ENCODE measurements at places on chromosomes 6 and 20.
A peak's percentile ranks its signal among the peaks of the same experiment; 100 is the strongest.

DNA sequence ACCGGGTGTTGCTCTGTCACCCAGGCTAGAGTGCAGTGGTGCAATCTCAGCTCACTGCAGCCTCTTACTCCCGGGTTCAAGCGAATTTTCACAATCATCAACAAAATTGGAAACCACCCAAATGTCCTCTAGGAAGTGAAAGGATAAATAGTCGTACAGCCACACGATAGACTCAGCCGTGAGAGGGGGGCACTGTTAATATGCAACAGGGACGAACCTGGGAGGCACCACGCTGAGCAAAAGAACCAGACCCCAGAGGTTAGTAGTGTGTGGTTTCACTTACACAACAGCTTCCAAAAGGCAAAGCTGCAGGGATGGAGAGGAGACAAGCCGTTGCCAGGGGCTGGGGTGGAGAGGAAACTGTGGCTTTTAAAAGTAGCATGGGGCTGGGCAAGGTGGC lies 30.1 kb upstream of the NTSR1 start:
- DNase-seq: no peak

- no peak for DNase-seq
These were observed 23.2 kb upstream of the AHI1 start for GRCh38 chr6:135520781-135521180.

DNA sequence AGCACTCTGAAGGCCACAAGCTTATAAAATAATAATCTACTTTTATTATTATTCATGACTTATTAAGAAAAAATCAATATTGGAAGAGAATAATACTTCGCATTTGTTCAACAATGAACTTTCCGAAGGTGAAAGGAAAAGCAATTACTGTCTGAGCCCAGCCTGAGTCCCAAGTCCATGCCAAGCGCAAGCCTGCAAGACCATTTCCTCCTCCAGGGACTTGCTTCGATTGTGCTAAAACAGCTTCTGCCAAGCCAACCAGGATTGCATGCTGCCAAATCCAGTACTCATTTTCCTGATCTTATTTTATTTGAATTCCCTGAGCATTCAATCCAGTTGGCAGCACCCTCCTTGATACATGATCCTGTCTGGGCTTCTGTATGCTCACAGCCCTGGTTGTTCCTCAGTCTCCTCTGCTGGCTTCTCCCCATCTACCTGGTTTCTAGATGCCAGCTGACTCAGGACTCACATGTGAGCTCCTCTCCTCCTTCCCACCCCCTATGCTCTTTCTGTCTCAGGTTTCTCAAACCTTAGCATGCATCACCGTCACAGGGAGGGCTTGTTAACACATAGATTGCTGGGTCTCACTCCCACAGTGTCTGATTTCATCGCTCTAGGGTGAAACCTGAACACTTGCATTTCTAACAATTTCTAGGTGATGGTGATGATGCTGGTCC lies 55.9 kb upstream of the PSMF1 start:
- DNase-seq: no peak

GRCh38 chr6:128364766-128365519 lies 155.5 kb downstream of the PTPRK start:
- DNase-seq: no peak

- peak; percentile 78 for DNase-seq
These were observed 4.6 kb upstream of the RAE1 start for GRCh38 chr20:57346477-57346876.

DNA sequence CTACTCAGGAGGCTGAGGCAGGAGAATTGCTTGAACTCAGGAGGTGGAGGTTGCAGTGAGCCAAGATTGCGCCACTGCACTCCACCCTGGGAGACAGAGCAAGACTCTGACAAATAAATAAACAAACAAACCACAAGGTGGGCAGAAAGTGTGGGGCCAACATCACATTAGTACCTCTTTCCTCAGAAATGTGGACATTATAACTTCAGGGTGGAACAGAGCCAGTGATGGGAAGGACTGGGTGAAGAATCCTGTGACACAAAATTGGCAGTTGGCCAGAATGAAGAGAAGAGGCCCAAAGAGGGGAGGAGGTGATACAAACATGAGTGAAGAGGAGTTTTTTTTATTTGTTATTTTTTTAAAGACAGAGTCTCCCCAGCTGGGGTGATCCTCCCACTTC lies 50.6 kb downstream of the NUP153 start:
- peak; percentile 14 for DNase-seq

GRCh38 chr6:15569035-15569995 lies 93.5 kb downstream of the DTNBP1 start:
- no peak for DNase-seq

DNA sequence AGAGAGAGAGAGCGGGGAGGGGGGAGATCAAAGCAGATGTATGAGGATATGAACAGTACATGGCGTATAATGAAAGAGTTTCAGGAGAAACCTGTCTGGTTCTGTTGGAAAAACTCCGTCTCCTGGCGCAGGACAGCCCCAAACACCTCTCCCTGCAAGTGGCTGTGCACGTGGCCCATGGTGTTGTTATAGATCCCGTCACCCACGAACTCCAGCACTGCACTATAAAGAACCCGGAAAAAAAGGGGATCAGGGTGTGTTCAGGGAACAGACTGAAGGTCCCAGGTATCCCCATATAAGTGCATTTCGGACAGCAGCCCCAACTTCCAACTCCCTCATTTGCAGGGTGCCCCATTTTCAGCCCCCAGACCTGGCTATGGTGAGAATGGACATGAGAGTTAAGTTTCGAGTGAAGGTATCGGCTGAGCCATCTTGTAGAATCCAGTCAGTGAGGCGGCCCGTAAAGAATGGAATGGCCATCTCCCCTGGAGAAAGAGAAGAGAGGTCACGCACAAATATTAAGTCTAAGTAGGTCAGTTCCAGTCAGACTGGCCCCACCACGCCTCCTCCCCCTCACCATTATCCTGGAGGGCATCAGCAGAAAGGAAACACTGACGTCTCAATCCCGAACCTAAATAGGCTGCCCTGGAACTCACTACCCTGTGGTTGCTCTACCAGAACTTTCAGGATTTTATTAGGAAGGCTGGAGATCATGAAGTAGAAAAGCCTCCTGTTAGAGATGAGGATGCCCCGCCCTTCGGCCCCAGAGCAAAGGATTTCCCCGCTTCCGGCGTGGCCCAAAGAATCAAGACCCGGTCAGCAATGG lies 1.3 kb downstream of the TAP1 start:
- no peak for DNase-seq

GRCh38 chr6:20340068-20340848 lies 61.4 kb upstream of the E2F3 start:
- DNase-seq: no peak

DNA sequence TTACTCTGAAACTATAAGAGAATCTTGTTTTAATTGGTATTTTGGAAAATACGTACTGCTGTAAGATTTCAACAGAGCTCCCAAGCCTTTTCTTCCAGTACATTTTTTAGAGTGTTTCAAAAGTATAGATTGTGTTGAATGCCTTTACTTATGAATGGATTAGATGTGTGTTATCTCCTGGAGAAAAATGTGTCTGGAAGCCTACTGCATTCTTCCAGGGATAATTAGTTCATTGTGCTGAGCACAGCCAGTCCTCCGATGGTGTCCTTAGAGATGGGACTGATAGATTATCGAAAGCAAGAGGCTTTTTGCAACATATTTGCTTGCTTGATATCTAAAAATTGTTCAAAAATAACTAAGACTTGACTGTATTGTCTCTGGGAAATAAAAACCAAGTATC lies 114.2 kb downstream of the PLEKHG1 start:
- DNase-seq: no peak

GRCh38 chr6:89471287-89471867 lies 38.4 kb downstream of the ANKRD6 start:
- DNase-seq: no peak

- no peak for DNase-seq
These were observed 33.5 kb downstream of the WDR27 start for GRCh38 chr6:169668203-169668847.

DNA sequence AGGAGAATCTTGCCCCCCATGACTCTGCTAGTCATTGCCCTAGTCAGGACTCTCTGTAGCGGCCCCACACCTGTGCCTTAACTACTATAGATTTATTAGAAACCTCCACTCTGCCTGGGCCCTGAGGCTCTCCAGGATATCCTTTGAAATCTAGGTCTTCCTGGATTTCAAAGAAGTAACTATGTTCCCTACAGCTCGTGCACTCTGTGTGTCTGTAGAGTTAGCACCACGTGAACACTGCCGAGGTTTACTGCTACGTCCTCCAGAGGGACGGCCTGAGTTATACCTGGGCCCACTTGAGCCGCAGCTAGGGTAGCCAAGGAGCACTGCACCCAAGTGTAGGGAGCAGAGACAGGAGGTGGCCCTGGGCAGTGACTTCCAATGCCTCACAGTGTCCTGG lies 19.8 kb downstream of the GLP1R start:
- DNase-seq: no peak

GRCh38 chr20:39886650-39887190 lies 802.3 kb downstream of the MAFB start:
- DNase-seq: no peak

DNA sequence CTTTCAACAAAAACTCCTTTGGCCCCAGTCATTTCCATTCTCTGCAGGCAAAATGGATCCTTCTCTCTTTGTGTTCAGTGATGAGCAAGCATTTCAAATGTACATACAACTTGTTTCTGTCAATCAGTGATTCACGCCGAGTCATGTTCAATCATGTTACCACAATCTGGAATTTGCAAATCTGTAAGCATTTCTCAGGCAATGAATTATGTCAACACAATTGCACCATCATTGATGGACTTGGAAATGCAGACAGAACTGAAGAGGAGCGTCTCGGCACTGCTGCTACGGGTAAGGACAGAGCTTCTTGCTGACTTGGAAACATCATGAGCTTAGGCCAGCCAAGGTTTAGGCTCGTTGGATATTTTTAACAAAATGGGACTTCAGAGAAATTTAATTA lies 132.8 kb upstream of the AGPAT4 start:
- DNase-seq: peak; percentile 100

DNA sequence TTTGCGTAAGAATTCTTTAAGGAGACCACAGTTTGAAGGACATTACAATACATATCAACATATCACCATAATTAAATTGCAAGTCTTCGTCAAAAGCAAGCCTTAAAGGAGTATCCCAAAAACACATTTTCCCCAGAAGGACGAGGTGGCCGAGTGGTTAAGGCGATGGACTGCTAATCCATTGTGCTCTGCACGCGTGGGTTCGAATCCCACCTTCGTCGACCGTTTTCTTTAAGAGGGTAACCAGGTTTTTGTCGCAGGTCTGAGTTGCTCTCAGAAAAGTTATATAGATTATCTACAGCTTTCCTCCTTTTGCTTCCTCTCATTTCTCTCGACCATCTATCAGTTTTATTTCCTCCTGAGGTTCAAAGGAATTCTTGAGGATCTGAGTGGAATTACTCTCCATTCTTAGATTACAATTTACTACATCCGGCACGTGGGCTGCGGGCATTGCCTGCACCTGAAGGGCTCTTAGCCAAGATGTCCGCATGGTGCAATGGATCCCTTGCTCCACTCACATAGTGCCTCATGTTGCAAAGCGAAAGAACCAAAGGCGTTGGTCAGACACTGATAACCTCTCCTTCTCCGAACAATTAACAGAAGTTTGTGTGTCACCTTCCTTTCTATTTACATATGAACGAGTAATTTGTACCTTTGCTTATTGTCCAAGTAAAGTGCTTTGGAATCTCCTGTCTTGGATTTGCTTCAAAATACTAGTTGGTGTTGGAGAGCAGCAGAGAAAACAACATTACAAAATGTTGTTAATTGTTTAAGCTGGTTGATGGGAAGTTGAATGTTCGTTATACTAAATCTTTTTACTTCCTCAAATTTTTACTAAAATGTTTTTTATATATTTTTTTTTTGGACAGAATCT lies 14.0 kb downstream of the POM121L2 start:
- peak; percentile 75 for DNase-seq

DNA sequence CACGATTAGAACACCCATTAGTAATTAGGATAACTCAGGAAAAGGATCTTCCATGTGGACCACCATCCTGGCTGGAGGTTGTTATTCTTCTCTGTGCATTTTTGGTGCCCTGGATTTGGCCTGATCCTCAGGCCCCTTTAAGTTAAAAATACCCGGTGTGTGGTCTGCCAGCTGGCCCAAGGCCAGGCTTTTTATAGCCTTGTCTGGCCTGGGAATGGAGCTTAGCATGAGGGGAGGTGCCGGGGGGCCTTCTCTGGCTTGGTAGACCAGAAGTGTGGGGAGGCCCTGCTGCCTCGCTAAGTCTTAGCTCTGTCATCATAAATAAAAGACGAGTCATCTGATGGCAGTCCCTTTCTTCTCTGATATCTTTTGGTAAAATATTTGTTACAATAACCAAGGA lies 71.4 kb downstream of the ARID1B start:
- peak; percentile 19 for DNase-seq

DNA sequence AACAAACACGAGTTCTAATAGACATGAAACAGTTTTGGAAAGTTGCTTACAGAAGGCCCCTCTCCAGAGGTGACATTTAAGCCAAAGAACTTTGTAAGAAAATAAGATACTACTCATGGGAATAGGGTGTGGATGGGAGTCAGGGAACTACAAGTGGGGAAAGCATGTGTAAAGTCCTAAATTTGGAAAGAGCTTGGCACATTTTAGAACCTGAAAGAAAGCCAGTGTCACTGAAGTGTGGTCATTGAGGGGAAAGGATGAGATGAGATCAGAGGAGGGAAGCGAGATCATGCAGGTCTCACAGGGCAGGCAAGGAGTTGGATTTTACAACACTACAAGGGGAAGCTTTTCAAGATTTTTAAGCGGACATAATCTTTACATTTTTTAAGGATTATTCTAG lies 38.0 kb downstream of the VGLL2 start:
- DNase-seq: no peak

DNA sequence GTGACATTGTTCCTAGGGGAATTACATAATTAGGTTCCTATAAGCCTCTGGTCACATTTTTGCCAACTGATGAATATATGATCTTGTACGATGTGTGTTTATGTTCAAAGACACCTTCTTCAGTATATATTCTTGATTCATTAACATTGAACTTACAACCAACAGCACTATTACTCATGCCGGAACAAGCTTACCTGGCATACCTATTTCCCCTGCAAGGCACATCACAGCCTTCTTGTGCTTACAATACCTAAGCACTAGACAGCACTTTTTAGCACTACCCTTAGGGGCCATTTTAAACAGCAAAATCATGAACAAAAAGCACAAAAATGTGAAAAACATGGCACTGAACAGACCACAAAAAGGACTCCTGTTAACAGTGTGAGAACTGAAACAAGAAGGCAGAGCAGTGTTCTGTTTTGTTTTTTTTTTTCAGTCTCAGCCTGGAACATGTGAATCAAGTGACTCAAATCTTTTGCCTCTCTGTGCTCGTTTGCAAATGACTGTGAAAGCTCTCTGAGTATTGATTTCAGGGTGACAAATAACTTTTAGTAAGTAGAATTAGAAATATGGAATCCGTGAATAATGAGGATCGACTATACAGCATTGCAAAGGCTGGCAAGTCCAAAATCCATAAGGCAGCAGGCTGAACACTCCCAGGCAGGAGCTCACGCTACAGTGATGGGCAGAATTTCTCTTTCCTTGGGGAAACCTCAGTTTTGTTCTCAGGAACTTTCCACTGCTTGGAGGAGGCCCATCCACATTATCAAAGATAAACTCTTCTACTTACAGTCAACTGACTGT lies 102.3 kb upstream of the TSHZ2 start:
- DNase-seq: no peak

GRCh38 chr20:49595811-49596561 lies 28.0 kb upstream of the PTGIS start:
- peak; percentile 73 for DNase-seq
